Testis (tissue), 5 donors: ENCODE measurements at places on chromosomes 1 and 21.
A peak's percentile ranks its signal among the peaks of the same experiment; 100 is the strongest.

DNA sequence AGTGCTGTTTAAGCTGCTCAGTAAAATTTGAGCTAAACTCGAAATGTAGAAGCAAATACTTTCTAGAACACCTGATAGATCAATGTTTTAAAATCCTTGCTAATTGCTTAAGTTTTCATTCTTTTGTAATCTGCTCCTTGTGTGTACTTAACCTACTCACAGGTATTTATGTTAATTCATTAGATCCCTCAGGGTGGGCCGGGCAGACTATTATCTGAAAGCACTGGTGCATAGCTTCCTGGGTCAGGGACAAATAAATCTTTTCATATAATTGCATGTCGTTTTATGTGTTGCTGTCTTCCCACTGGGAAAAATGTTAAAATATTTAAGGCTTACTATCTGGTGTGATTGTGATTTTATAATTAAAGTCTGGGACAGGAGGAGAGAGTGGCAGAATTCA lies 440.5 kb downstream of the SMYD3 start:
- no peak for DNase-seq

DNA sequence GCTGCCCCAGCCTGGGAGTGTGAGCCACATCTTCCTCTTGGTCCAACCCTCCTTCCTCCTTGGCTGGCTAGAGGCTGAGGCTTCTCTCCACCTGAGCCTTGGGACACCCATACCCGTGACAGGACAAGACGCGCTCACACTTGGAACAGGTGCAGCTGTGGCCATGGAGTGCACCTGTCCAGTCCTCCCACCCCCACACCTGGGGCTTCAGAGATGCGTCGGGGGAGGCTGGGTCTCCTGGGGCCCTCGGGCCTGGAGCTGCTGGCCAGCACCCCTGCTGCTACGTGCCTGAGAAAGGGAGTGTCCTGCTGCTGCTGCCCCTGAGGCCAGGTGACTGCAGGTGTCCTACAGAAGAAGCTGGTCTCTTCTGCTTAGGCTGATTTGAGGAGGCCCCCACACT lies 37.0 kb upstream of the TMEM52 start:
- DNase-seq, result no peak

DNA sequence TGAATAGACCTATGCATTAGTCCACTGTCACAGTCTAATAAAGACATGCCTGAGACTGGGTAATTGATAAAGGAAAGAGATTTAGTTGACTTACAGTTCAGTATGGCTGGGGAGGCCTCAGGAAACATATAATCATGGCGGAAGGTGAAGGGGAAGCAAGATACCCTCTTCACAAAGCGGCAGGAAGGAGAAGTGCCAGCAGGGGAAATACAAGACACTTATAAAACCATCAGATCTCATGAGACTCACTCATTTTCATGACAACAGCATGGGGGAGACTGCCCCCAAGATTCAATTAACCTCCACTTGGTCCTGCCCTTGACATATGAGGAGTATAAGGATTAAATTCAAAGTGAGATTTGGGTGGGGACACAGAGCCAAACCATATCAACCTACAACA lies 59.4 kb downstream of the CAPN9 start:
- DNase-seq, result no peak

- no peak for DNase-seq
Observed at GRCh38 chr1:92881391-92881790, 49.6 kb downstream of the RPL5 start.

GRCh38 chr1:40861224-40862003 lies 749 bp downstream of the CITED4 start:
- peak; percentile 45 for DNase-seq

- DNase-seq, result no peak
Observed at GRCh38 chr1:2431518-2431917, 19.2 kb upstream of the PEX10 start.

- no peak for DNase-seq
Observed at GRCh38 chr1:25541889-25542658, 1.3 kb upstream of the LDLRAP1 start.

- DNase-seq, result peak; percentile 54
Observed at GRCh38 chr1:2528016-2528415, 1.6 kb upstream of the PANK4 start.

DNA sequence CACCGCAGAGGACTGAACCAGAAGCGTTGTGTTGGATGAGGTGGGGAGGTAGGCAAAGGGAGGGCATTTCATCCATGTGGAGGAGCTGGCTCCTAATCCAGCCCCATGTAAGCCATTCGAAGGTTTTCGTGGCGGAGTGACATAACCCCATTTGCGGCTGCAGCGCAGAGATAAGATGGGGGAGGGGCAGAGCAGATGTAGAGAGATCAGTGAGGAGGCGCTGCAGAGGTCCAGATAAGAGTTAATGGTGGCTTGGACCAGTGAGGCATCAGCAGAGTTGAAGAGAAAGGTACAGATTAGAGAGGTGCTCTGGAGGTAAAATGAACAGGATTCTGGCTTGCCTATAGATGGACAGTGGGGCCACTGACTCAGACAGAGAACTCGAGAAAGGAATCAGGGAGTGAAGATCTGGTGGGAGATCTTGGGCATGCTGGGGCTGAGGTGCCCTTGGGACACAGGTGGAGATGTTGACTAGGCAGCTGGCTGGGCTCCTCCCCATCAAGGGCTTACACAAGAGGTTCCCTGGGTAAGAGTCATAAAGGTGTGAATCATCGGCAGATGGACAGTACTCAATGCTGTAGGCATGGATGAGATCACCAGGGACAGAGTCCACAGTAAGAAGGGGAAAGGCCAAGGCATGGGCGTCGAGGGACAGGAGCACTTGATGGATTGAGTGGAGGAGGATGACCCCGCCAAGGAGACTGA lies 7.8 kb upstream of the PTPRF start:
- DNase-seq, result no peak

GRCh38 chr21:42219606-42220137 lies 732 bp downstream of the ABCG1 start:
- DNase-seq, result peak; percentile 28

DNA sequence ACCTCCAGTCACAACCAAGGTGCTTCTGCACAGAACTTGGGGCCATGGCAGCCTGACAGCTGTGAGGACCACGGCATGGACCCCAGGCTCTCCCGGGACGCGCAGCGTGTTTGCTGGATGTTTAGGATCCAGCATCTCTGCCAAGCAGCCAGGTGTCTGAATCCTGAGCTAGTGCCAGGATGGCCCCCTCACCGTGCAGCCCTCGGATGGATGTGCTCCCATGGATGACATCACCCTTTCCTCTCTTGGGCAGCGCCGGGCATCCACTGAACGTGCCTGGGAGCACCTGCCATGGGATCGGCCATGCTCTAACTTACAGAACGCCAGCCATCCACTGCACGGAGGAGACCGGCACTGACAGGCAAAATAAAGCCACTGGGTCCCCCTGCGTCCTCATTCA lies 53.9 kb downstream of the PRDM15 start:
- DNase-seq, result no peak

DNA sequence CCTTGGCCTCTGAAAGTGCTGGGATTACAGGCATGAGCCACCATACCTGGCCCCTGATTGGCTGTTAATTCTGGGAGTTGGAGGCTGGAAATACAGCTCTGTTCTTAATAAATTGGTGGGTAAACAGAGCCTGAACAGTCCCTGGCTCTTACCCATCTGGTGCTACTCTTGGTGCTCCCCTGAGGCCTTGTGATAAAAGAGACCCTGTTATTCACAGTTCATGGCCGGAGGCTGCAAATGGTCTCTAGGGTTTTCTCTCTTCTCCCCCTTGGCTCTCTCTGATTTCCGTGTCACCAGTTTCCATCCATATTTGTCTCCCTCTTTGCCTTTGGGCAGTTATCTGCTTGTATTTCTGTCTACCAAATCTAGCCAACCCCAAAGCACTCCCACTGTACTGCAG lies 17.2 kb downstream of the NFASC start:
- no peak for DNase-seq

GRCh38 chr1:36365381-36365780 lies 20.3 kb downstream of the STK40 start:
- peak; percentile 75 for DNase-seq

- no peak for DNase-seq
Observed at GRCh38 chr1:109946511-109946910, 35.9 kb downstream of the CSF1 start.

DNA sequence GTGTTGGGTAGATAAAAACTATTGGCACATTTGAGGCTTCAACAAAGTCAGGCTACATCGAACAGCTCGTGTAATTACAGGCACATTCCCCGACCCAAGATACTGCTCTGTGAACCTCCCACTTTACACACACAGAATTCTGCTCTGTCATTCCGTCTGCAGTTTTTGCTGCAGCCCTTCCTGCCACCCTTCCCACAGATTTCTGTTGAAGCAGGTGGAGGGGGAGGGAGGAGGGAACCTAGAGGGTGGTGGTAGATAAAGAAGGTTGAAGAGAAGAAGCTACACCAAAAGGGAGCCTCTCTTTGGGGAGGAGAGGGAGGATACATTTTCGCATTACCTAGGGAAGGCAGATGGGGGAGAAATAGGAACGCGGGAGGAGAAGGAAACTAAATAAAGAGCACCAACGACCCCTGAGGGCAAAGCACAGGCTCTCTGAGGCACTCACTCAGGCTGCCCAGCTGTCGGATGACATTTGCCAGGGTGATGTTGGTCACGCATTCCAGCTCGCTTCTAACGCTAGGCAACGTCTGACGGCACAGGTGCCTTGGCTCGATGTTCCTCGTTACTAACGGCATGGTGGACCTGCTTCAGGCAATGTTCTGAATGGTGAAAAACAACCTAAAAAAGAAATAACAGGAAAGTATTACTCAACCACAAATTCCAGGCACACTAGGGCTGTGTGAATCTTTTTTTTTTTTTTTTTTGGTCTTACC lies 36.0 kb downstream of the GPR3 start:
- DNase-seq, result no peak

DNA sequence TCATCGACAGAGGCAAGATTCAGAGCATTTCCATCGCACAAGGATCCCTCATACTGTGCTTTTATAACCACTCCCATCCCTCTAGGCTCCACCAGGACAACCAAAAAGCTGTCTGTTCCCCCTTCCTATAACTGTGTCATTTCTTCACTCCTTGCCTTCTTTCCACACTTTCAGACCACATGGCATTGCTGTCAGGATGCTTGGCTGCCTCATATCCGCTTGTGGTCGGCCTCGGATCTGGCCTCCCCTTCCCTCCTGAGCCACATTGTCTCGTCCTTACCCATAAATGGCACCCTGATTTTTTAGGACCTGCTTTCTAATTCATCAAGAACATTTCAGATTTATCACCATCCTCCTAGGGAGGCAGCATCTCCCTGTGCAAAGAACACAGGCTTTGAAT lies 80.5 kb downstream of the HIVEP3 start:
- DNase-seq, result no peak

- no peak for DNase-seq
Observed at GRCh38 chr1:221302810-221303209, 423.6 kb downstream of the HLX start.

DNA sequence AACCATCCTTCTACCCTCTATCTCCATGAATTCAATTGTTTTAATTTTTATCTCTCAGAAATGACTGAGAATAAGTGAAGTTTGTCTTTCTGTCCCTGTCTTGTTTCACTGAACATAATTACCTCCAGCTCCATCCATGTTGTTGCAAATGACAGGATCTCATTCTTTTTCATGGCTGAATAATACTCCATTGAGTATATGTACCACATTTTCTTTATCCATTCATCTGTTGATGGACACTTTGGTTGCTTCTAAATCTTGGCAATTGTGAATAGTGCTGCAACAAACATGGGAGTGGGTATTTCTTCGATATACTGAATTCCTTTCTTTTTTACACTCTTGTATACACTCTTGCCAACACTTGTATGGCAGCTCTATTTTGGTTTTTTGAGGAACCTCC lies 72.8 kb upstream of the COX20 start:
- no peak for DNase-seq

- DNase-seq, result no peak
Observed at GRCh38 chr1:2274929-2275475, 46.9 kb downstream of the SKI start.

GRCh38 chr1:15757575-15758342 lies 836 bp upstream of the FBLIM1 start:
- peak; percentile 29 for DNase-seq

DNA sequence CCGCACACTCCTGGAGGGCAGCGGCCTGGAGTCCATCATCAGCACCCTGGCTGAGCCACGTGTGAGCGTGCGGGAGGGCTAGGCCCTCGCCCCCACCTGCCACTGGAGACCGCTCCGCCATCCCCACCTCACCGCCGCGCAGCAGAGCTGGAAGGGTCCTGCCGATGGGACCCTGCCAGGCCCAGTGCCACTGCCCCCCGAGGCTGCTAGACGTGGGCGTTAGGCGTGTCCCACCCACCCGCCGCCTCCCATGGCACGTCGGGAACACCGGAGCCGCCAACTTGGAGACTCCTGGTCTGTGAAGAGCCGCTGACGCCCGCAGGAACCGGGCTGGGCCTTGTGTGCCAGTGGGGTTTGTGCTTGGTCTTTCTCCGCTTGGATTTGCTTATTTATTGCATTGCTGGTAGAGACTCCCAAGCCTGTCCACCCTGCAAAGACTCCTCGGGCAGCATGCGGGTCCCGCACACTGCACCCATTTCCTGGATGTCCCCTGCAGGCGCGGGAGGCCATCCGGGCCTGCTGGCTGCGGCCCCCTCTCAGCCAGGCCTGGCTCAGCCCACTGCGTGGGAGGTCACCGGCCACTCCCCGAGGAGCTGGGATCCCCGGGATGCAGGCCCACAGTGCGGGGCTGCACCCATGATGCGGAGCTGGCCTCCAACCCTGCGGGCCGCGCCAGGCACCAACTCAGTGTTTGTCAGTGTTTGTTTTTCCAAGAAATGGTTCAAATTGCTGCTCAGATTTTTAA lies 6.0 kb downstream of the LY9 start:
- DNase-seq, result no peak

- no peak for DNase-seq
Observed at GRCh38 chr1:2596530-2597333, 10.2 kb downstream of the PRXL2B start.

DNA sequence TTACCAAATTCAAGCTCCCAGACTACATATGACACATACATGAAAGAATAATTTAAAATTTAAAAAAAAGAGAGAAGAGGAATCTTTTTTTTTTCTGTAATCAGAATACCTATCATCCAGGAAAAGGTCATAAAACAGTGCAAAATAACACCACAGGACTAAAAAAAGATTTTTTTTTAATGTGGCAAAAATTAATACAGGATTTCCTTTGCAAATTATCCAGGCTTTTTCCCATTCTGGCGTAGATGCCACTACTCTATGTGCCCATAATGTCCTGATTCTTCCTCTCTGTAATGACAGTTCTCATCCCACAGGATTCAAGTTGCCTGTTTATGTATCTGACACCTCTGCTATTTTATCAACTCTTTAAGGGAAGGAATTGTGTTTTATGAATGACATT lies 429.6 kb downstream of the SMYD3 start:
- DNase-seq, result no peak

- DNase-seq, result no peak
Observed at GRCh38 chr1:164801246-164801731, 242.3 kb downstream of the PBX1 start.

- DNase-seq, result no peak
Observed at GRCh38 chr1:145690587-145691558, 16.3 kb downstream of the PDZK1 start.
